ENCODE measurements at places on chromosomes 6 and 20. TPM values are rescaled to one million over a fixed set of nuclear protein-coding genes. Genes with fewer than 3 reads are reported as not detected.
A peak's percentile ranks its signal among the peaks of the same experiment; 100 is the strongest.

TREML1 gene
- total RNA-seq: not detected

FOXO3 gene
- 12.8 TPM for total RNA-seq

DNA sequence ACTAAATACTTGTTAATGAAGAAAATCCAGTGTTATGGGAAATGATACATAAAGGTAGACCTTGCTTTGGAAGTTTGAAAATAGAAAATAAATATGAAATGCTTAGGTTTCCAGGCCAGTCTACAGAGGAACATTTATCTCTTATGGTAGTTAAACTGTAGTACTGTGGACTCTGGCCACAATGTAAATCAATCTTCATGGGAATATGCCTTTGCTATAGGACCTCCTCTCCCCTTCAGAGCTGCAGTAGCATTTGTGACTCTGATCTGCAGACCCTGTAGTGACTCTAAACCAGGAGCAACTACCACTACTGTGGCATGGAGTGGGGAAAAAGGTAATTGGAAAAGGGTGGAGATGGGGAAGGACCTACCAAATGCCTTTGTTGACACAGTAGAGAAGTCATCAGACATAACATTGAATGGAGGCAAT is 4.5 kb downstream of the HSPA1A start:
- no peaks in the 10 kb centered on the region for H3K27me3 ChIP-seq
- H3K4me3 ChIP-seq: peak overlapping the region; percentile 38
- peaks cover 10% of the 10 kb centered on the region for H3K36me3 ChIP-seq
- H3K27ac ChIP-seq: peak overlapping the region; percentile 72
- H3K4me1 ChIP-seq: peaks cover 52% of the 10 kb centered on the region

GRCh38 chr20:3192226-3193015 is 12.1 kb downstream of the DDRGK1 start:
- peaks cover 53% of the 10 kb centered on the region for H3K36me3 ChIP-seq
- no peak for DNase-seq
- H3K27me3 ChIP-seq: no peaks in the 10 kb centered on the region
- H3K4me1 ChIP-seq: peaks cover 7% of the 10 kb centered on the region

DNA sequence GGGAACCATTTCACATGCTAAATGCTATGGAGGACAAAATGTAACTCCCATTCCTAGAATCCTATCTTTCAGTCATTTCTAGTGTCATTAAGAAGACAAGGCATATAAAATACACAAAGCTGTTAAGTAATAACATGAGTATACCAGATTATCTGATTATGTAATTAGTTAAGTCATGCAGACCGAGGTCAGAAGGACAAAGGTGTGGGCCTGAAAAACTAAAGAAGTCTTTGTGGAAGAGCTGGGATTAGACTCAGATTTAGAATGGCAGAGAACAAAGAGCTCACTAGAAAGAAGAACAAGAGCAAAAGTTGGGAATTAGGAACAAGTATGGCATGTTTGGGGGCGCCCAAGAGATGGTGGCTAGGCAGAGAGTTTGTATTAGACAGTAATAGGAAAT is 37.0 kb downstream of the EFHC1 start:
- no peak overlapping the region for H3K27ac ChIP-seq
- no peaks in the 10 kb centered on the region for H3K4me1 ChIP-seq
- no peak for DNase-seq
- H3K36me3 ChIP-seq: no peaks in the 10 kb centered on the region
- H3K27me3 ChIP-seq: no peaks in the 10 kb centered on the region

- H3K27ac ChIP-seq: no peak overlapping the region
- H3K27me3 ChIP-seq: no peaks in the 10 kb centered on the region
- DNase-seq: no peak
- H3K36me3 ChIP-seq: no peaks in the 10 kb centered on the region
These were observed 65.7 kb downstream of the TRDN start for GRCh38 chr6:123570813-123571684.

- H3K36me3 ChIP-seq: peaks cover 4% of the 10 kb centered on the region
- H3K27ac ChIP-seq: no peak overlapping the region
- DNase-seq: no peak
- no peak overlapping the region for H3K4me3 ChIP-seq
- H3K4me1 ChIP-seq: peaks cover 40% of the 10 kb centered on the region
These were observed 55.1 kb upstream of the IL20RA start for GRCh38 chr6:137099689-137100403.

UST gene
- 0.50 TPM for total RNA-seq

- no peaks in the 10 kb centered on the region for H3K36me3 ChIP-seq
- no peak overlapping the region for H3K4me3 ChIP-seq
- no peaks in the 10 kb centered on the region for H3K4me1 ChIP-seq
- no peak for DNase-seq
These were observed 341.0 kb upstream of the SULF2 start for GRCh38 chr20:48126227-48126740.

CD109 gene
- total RNA-seq: 10.8 TPM

MYBL2 gene
- total RNA-seq: 110 TPM

GRCh38 chr20:15100506-15101160 is 763.2 kb upstream of the FLRT3 start:
- no peaks in the 10 kb centered on the region for H3K4me1 ChIP-seq
- no peak for DNase-seq
- H3K27me3 ChIP-seq: no peaks in the 10 kb centered on the region
- H3K4me3 ChIP-seq: no peak overlapping the region

GRCh38 chr20:25685276-25686080 is 11.2 kb downstream of the ZNF337 start:
- peaks cover 37% of the 10 kb centered on the region for H3K36me3 ChIP-seq
- H3K27me3 ChIP-seq: no peaks in the 10 kb centered on the region
- H3K4me1 ChIP-seq: peaks cover 12% of the 10 kb centered on the region
- no peak overlapping the region for H3K27ac ChIP-seq
- DNase-seq: no peak

GPX6 gene
- not detected for total RNA-seq

SCRT2 gene
- not detected for total RNA-seq

- peaks cover 3% of the 10 kb centered on the region for H3K27me3 ChIP-seq
- no peaks in the 10 kb centered on the region for H3K36me3 ChIP-seq
- H3K4me3 ChIP-seq: no peak overlapping the region
These were observed 136.4 kb upstream of the ARMC2 start for GRCh38 chr6:108711826-108712225.

CUL7 gene
- total RNA-seq: 11.2 TPM

SLC22A2 gene
- not detected for total RNA-seq

COX4I2 gene
- not detected for total RNA-seq

DEFB116 gene
- total RNA-seq: not detected

ADGB gene
- not detected for total RNA-seq

DNA sequence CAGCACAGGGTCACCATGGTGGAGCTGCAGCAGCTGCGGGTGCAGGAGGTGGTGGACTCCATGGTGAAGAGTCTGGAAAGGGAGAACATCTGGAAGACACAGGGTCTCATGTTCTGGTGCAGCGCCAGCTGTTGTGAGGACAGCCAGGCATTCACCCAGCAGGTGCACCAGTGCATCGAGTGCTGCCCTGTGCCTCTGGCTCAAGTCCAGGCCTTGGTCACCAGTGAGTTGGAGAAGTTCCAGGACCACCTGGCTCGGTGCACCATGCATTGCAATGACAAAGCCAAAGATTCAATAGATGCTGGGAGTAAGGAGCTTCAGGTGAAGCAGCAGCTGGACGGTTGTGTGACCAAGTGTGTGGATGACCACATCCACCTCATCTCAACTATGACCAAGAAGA is 22.9 kb upstream of the RIPK1 start:
- H3K27ac ChIP-seq: no peak overlapping the region
- H3K4me1 ChIP-seq: no peaks in the 10 kb centered on the region
- H3K36me3 ChIP-seq: no peaks in the 10 kb centered on the region
- H3K4me3 ChIP-seq: no peak overlapping the region
- H3K27me3 ChIP-seq: peaks cover 20% of the 10 kb centered on the region
- DNase-seq: no peak

DNA sequence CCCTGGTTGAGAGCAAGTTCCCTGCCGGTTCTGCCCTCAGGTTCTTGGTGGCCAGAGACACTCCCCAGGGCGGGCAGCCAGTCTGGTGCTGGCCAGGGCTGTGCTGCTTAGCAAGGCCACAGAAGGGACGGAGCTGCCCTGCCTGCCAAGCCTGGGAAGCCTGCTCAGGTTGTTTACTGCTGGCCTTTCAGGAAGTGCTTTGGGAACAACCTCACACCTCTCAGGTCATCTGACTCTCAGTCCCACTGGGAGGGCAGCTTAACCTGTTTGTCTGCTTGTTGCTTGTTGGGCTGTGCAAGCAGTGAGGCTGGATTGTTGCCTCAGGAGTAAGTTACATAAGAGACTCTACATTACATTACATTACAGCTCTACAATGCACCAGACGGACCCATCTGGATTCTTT is 75.8 kb upstream of the AFDN start:
- no peaks in the 10 kb centered on the region for H3K36me3 ChIP-seq
- no peak for DNase-seq
- H3K27ac ChIP-seq: no peak overlapping the region
- no peaks in the 10 kb centered on the region for H3K27me3 ChIP-seq

DNA sequence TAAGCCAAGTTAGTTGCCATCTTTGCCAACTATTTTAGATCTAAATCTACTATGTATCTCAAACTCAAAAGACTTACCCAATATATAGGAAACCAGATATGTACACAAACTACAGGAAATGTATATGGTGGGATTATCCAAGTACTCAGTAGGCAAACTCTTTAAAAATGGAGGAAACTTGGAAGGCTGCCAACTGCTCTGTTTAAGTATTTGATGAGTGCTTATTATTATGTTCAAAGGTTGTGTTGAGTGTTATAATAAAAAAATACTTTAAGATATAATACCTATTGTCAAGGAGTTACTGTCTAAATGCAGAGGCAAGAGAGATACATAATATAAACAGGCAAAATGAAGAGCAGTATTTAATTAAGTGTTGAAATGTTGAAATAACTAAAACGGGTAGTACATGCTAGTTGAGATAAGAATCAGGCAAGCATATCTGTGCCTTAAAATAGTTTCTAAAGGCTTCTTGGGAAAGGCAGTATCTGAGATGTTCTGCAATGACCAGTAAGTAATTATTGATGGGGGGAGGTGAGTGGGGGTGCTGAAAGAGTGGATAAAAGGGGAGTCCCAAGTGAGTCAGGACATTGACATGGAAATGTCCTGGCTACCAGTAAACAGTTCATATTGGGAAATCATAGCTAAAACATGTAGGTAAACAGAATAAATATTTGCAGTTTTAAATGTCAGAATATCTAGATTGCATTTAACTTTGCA is 6.5 kb upstream of the DST start:
- DNase-seq: no peak
- H3K4me3 ChIP-seq: no peak overlapping the region
- no peak overlapping the region for H3K27ac ChIP-seq
- H3K27me3 ChIP-seq: peaks cover 2% of the 10 kb centered on the region
- no peaks in the 10 kb centered on the region for H3K36me3 ChIP-seq

RPS6KA2 gene
- total RNA-seq: 3.6 TPM

GRCh38 chr6:64081453-64081852 is 445.9 kb downstream of the PHF3 start:
- DNase-seq: no peak
- no peak overlapping the region for H3K27ac ChIP-seq
- H3K27me3 ChIP-seq: no peaks in the 10 kb centered on the region
- no peaks in the 10 kb centered on the region for H3K36me3 ChIP-seq

DNA sequence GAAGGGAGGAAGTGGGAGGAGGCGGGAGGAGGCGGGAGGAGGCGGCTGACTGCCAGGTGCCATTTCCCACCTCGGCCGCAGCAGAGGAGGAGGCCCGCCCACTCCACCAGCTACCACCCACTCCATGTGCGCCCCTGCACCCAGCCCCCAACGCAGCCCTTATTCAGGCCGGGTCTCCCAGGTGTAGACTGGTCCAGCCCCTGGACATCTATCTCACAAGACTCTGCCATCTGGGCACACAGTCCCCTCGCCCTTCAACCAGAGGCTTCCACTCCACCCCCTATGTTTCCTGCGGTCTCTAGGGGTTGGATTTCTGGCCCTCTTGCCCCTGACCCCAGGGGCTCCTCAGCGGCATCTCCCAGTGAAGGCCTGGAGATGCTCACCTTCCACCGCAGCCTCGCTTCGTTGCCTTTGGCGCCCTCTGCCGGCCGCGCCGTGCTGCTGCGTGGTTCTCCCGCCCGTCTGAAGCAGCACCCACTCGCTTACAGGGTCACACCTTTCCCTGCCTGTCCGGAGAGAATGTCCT is 32.6 kb upstream of the FAM83D start:
- peaks cover 45% of the 10 kb centered on the region for H3K4me1 ChIP-seq
- H3K36me3 ChIP-seq: peaks cover 29% of the 10 kb centered on the region
- H3K4me3 ChIP-seq: peak overlapping the region; percentile 12
- no peaks in the 10 kb centered on the region for H3K27me3 ChIP-seq
- H3K27ac ChIP-seq: peak overlapping the region; percentile 81

DNA sequence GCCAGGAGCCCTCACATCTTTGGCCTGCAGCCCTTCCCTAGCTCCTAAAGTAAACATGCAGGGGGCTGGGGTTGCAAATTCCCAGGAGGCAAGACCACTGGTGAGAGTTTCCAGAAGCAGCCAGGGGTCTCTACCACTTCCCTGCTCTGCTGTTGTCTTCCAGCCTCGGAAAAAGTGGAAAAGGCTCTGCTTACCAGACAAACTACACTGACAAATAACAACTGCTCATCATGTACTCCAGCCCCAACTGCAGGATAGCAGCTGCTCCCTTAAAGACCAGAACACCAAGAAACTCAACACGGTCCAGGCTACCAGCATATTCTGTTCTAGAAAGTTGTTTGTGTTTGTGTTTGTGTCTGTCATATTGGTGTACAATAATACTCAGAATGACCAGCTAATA is 187.5 kb upstream of the MARCKS start:
- H3K4me1 ChIP-seq: no peaks in the 10 kb centered on the region
- no peak overlapping the region for H3K4me3 ChIP-seq
- peaks cover 2% of the 10 kb centered on the region for H3K27me3 ChIP-seq
- no peaks in the 10 kb centered on the region for H3K36me3 ChIP-seq

DNA sequence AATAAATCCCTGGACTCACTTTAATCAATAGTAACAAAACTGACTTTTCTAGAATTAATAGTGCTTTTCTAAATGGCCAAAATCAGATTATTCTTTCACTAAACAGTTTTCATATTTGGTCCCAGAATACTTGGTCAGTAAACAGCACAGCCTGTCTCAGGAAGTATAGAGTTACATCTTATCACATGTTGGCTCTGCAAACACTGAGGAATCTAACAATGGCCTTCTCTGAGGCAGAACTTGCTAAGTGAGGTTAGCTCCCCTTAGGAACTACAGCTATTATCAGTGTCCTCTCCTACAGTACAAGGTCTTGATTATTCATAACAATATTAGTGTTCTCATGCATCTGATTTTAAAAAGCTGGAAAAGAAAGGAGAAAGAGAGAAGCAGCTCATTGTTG is 1622.8 kb downstream of the HACE1 start:
- H3K4me3 ChIP-seq: no peak overlapping the region
- H3K4me1 ChIP-seq: no peaks in the 10 kb centered on the region
- H3K36me3 ChIP-seq: no peaks in the 10 kb centered on the region
- H3K27ac ChIP-seq: no peak overlapping the region

OR2W1 gene
- not detected for total RNA-seq

- H3K4me3 ChIP-seq: peak within 1 kb of the TSS; percentile 83
- H3K4me1 ChIP-seq: peaks cover 39% of the 10 kb centered on the region
- H3K36me3 ChIP-seq: peaks cover 22% of the 10 kb centered on the region
- peak; percentile 84 for DNase-seq
- H3K27ac ChIP-seq: peak within 1 kb of the TSS; percentile 97
These were observed at the start of gene TGIF2 for GRCh38 chr20:36573103-36573797. TGIF2 (plus strand) TSS chr20:36573597; CDS start chr20:36578775, 5,178 bp downstream.

DNA sequence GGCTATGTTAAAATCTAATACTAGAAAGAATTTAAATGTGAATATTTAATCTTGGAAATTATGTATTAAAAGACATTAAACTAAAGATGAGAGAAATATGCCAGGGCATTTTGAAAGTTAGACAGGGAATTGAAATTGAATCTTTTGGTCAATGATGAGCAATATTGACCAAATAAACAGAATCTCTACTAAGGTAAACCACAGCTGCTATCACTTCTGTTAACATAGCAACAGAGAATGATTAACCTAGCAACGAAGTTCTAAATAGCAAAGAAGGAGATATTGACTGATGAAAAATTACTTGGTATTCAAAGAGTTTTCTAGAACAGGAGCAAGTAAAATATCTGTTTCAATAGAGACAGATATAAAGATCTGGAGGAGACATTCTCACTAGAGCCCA is 45.2 kb upstream of the RSPO3 start:
- H3K27ac ChIP-seq: no peak overlapping the region
- no peaks in the 10 kb centered on the region for H3K36me3 ChIP-seq
- H3K4me1 ChIP-seq: no peaks in the 10 kb centered on the region
- H3K27me3 ChIP-seq: peaks cover 2% of the 10 kb centered on the region

All from activated CD4-positive, alpha-beta T cell treated with anti-CD3 and anti-CD28 coated beads, Interleukin-2, amount 10 ng/mL, durations not matched to agents 7 days and 5 days (primary cell).